ENCODE measurements at places on chromosomes 7 and 10.
A peak's percentile ranks its signal among the peaks of the same experiment; 100 is the strongest.

DNA sequence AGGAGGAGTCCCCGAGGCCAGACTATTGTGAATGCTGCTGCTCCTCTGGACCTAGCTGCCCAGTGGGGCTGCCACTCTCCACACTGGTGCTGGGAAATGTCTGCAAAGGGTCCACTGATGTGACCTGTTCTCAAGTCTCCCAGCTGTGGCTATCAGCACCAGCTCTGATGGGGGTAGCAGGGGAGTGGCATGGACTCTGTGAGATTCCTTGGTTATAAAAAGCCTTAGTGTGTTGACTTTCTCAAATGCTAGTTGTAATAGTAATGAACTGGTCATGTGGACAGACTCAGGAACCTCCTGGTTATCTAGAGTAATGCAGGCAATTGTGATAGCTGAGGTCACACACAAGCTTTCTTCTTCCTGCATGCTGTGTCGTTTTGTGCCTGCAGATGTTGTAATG lies 34.1 kb upstream of the ARMC3 start:
- no peak for DNase-seq

- DNase-seq, result no peak
Observed at GRCh38 chr7:42057331-42057730, 179.7 kb downstream of the GLI3 start.

DNA sequence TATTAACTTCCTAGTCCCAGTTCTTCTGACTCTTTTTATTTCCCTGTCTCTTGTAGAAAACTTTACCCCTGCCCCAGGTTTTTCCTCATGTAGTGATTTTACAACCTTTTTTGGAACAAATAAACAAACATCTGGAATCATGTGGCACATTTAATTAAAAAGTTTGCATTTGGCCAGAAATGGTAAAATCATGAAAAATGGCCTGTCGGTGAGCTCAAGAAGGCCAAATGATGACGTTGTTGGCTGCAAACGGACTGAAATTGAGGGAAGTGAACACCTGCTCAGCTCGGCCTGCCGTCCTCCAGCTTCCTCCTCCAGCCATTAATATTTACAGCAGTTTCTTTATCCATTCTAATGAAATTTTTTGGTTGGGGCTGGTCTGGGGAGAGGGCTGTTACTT lies 902.8 kb downstream of the LRMDA start:
- DNase-seq, result no peak

DNA sequence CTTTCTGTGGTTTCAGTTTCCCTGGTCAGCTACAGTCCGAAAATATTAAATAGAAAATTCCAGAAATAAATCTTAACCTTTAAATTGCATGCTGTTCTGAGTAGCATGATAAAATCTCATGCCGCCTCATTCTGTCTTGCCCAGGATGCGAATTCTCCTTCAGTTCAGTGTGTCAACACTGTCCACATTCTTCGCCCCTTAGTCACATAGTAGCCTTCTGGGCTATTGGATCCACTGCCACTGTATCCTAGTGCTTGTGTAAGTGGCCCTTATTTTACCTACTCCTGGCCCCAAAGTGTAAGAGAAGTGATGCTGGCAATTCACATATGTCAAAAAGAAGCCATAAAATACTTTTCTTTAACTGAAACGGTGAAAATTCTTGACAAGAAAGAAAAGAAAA lies 129.6 kb downstream of the ZWINT start:
- no peak for DNase-seq

DNA sequence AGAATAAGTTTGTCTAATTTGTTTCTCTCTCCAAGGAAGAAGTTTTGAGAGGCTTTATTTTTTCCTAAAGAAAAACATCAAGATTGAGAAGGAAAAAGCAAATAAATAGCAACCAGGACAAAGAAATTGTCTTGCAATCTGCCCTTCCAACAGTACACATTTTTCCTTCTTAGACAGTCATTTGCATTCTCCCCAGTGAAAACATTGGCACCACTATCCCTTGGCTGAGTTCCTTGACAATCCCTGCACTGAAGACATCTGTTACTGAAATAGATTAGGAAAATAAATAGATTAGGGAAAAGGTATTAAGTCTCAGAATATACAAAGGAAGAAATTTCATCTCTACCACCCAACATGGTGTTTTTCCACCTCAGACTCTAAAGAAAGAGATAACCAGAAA lies 12.2 kb upstream of the TMEM243 start:
- peak; percentile 73 for DNase-seq

- peak; percentile 9 for DNase-seq
Observed at GRCh38 chr7:67912437-67912836, 915.8 kb downstream of the TYW1 start.

- no peak for DNase-seq
Observed at GRCh38 chr10:546971-547590, 142.4 kb downstream of the DIP2C start.

DNA sequence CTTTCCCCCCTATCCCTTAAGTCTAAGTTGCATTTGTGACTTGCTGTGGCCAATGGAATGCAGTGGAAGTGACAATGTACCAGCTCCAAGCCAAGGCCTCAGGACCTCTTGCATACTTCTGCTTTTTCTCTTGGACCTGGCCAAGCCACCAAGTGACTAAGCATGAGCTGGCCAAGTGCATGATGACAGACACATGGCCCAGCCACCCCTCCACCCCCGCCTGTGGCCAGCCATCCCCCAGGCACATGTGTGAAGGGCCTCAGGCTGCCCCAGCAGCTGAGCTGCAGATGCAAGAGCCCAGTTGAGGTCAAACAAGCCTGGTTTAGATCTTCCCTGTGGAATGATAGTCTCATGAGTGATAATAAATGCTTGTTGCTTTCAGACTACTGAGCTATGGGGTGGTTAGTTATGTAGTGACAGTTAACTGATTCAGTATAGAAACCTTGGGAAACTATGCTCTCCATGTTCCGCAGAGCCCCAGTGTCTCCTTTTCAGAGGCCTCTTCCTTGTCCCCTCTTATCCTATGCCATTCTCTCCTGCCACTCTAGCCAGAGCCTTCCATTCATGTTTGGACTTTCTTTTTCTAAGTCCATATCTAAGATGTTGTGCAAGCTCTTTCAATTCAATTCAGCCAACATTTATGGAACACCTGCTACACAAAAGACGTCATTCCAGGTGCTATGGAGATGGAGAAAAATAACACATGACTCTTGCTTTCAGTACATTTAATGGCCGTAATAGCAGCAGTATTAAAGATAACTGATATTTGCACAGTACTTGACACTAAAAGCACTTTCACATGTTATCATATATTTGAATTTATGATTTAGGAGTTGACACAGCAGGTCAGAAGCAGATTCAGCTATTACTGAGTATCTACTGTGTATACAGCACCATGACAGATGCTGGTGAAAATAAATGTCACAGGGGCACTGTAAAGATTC lies 55.5 kb upstream of the LOXL4 start:
- no peak for DNase-seq

GRCh38 chr10:124560377-124561105 lies 98.9 kb downstream of the LHPP start:
- DNase-seq, result no peak

DNA sequence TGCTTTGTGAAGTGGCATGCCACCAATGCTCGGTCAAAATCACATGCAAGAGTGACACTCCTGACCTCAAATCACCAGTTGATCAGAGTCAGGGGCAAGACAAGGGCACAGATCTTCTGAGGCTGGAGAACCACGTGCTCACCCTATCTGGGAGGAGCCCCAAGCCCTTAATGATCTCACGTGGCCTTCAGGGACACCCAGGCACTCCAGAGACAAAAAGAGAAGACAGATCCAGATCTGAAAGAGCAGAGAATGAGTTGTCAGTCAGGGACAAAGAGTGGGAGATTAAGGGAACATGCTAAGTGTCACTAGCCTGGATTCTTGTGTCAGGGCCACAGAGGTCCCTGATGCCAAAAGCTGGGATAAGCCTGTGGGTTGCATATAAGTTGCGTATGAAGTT lies 134.3 kb downstream of the PLXNA4 start:
- DNase-seq, result no peak

DNA sequence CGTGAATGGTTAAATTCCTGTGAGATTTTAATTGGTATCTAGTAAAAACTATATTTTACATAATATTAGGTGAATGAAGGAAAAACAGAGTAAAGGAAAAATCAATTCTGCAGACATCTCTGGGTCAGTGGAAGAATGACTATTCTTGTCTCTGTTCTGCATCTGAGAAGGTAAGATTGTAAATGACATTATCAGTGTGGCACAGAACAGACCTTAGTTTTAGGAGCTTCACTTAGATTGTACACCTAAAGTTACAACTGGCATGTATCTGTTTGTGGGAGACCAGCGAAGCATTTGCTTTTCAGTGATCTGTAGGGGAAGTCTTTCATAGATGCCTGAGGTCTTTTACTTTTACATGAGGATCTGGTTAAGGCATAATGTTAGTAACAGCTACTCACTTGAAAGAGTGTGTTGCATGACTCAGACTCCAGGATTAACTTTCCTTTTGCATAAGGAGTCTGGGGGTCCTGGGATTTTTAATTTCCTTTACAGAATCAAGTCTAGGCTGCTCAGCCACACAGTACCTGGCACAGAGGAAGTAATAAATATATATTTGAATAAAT lies 56.2 kb downstream of the JMJD1C start:
- no peak for DNase-seq

GRCh38 chr7:40777730-40778312 lies 643.0 kb downstream of the SUGCT start:
- no peak for DNase-seq

- DNase-seq, result no peak
Observed at GRCh38 chr10:84238909-84239308, 2.4 kb downstream of the LRIT1 start.

GRCh38 chr7:42902331-42902730 lies 9.5 kb downstream of the C7orf25 start:
- no peak for DNase-seq

GRCh38 chr7:11760372-11760771 lies 71.6 kb downstream of the THSD7A start:
- DNase-seq, result no peak

DNA sequence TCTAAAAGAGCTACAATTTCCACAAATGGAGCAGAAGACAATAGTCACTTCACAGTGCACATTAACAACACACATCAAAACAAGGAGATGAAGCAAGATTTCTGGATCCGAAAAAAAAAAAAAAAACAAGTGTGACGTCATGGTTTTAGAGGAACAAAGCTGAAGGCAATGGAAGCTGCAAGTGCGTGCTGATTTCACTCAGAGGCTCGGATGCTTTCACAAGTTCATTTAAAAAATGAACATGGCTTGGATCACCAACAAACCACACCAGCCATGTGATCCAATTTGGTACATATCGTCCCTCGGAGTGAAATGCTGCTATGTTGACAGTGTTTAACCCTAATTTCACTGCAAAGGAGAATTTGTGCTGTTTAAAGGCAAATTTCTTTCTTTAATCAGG lies 337.0 kb upstream of the PRKCQ start:
- no peak for DNase-seq

GRCh38 chr10:101065481-101066145 lies 3.8 kb downstream of the KAZALD1 start:
- no peak for DNase-seq

DNA sequence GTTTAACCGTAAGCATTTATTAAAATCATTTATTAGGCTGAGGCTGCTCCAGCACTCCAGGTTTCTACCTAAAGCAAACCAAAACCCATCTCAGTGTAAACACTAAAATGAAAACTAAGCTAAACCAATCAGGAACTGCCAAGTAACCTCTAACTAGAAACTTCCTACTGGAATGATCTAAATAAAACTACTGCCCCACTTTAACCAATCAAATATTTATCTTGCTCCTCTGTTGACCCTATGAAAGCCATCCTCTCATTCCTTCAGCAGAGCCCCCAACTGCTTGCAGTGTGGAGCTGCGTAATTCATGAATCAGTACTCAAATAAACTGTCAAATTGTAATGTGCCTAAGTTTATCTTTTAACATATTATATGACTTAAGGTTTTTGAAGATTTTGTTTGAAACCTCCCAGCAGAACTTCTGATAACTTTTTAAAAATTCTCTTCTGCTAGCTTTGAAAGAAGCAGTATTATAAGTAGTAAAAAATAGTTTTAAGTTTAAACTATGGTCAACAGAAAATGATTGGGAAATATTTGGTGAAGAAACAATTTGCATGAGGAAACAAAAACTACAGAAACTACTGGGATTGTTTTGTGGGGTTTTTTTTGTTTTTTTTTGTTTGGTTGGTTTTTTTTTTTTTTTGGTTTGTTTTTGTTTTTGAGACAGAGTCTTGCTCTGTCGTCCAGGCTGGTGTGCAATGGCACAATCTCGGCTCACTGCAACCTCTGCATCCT lies 47.4 kb downstream of the GPR37 start:
- no peak for DNase-seq

- DNase-seq, result no peak
Observed at GRCh38 chr10:132624061-132624846, 86.7 kb downstream of the INPP5A start.

- no peak for DNase-seq
Observed at GRCh38 chr10:79130255-79130654, 61.5 kb downstream of the ZMIZ1 start.

- no peak for DNase-seq
Observed at GRCh38 chr10:107022600-107023354, 141.7 kb downstream of the SORCS1 start.

DNA sequence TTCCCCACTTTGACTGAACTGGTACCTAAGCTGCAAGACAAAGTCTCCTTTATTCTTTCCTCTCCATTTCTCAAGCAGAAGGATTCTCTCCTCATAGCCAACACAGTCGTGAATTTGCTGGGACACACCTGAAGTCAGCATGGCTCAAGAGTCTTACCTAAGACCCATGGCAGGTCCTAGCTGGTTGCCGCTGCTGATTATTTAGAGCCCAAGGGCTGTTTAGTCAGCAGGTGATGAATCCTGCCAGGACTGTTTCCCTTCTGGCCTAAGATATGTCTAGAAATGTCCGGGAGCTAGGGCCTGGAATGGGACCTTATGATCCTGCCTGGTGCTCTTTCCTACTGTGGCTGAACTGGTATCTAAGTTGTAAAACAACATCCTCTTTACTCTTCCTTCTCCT lies 82.8 kb downstream of the AHCYL2 start:
- DNase-seq, result no peak

- peak; percentile 15 for DNase-seq
Observed at GRCh38 chr7:154744256-154744860, 258.6 kb downstream of the PAXIP1 start.

DNA sequence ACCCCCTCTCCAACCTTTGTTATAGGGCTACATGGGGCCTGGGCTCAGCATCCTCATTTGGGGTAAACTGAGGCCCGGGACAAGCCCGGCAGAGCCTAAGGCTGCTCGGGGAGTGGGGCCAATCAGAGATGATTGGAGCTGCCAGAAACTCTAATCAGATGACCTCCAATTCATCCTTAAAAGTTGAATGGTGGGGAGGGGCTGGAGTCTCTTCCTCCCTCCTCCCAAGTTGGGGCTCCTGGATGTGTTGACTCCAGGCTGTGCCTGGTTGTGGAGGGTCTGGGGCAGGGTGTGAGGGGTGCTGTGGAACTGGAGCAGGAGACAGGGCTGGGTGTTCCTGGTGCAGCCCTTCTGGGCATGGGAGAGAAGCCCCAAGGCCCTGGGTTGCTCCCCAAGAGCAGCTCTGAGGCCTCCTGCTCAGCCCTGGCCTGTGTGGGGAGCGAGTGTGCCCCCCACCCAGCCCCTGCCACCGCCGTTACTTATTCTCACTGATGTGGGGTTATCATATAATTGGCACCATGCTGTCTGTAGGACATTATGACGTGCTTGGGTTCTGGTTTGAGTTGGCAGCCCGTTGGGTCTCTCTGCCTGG lies 2.2 kb downstream of the BHLHA15 start:
- DNase-seq, result no peak

Measured in NCI-H524 (cell line).